ENCODE measurements at places on chromosomes 1 and 21.
A peak's percentile ranks its signal among the peaks of the same experiment; 100 is the strongest.

GRCh38 chr1:118247593-118247992, 62.6 kb upstream of the SPAG17 start:
- no peak for DNase-seq

DNA sequence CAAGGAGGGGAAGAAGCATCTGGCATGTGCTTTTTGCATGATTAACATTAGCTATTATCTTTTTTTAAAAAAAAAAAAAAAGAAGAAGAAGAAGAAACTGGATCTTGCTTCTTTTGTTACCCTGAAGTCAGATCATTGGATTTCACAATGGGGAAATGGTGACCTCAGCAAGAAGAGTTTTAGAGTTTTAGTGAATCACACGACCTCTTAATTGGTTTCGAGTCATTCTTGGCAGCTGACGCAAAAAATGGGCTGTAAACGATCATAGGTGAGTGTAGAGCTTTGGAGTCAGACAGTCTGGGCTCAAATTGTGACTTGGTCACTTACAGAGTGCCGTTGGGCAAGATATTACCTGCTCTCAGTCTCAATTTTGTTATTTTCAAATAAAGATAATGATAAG, 33.3 kb upstream of the PGBD5 start:
- no peak for DNase-seq

DNA sequence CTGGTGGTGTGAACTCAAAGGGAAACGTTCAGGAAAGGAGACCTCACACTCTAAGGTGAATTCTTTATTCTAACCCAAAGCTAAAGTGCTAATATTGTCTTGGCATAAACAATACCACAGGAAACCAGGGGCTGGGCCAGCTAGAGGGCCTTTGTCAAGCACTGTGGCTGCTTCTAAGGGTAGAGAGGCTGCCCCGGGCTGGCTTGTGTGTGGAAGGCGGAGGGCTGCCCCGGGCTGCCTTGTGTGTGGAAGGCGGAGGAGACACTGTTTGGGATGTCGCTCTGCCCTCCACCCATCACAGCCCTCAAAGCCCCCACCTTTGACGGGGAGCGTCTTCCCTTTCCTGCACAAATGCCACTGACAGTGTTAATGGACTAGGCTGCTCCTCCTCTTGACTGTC, 216.8 kb downstream of the TOMM20 start:
- DNase-seq = peak; percentile 17

DNA sequence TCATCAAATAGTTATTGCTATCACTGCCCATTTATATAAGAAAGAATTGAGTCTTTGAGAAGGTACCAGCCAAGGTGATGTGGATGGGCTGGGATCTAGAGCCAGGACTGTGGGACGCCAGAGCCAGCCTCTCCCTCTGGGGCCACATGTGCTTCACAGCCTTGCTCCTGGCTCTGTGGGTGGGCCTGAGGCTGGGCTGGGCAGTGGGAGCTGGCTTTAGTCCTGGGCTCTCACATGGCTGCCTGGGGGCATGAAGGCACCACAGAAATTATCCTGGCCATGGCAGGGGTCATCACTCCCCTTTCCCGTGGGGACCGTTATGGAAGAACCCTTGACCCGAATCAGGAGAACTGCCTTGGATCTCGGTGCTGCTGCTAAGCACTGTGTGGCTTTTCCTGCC, 203.1 kb downstream of the TRABD2B start:
- DNase-seq = no peak

DNA sequence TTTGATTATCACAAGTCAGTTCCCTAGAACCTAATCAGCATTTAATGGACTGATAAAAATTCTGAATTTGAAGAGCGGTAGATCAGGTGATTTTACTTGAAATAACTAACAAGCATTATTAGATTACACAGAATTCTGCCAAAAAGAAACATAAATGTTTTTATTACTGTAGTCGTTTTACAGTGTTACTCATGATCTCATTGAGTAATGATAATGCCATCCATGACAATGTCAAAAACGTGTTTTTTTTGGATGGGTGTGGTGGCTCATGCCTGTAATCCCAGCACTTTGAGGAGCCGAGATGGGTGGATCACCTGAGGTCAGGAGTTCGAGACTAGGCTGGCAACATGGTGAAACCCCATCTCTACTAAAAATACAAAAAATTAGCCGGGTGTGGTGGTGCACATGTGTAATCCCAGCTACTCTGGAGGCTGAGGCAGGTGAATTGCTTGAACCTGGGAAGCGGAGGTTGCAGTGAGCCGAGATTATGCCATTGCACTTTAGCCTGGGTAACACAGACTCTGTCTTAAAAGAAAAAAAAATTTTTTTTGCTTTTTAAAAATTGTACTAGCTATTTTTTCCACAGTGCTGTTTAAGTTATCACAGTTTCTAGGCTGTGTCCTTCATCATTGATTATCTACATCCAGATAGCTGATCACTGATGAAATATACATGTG, 56.6 kb downstream of the LAMC1 start:
- DNase-seq = no peak

DNA sequence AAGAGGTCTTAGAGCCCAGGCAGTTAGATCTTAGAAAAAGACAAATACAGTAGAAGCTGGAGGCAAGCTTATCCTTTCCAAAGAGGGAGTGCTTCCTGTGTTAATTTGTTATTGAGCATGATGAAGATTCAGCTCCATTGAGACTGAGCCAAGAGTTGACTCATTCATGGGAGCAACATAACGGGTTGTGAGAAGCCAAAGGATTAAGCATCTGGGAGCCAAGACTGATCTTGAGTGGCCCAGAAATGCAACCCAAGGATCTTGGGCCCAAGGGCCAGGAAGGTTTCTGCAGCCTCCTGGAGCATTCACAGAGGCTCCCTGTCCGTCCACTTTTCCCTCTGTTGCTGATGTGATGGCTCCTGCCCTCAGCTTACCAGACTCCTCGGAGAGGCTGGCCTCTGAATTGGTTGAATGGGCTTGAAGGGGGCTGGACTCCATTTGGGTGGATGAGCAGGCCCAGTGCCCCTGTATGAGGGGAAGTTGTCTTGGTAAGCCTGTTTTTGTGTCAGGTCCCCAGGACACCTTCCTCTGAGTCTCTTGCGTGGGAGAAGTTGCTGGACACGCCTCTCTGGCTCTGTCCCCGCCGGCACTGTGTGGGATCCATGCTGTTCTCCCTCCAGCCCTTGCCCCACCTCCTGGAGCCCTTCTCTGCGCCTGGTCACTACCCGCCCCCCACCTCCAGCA, 42.4 kb downstream of the PDE9A start:
- no peak for DNase-seq

GRCh38 chr21:39197448-39198233, 14.4 kb upstream of the PSMG1 start:
- no peak for DNase-seq

DNA sequence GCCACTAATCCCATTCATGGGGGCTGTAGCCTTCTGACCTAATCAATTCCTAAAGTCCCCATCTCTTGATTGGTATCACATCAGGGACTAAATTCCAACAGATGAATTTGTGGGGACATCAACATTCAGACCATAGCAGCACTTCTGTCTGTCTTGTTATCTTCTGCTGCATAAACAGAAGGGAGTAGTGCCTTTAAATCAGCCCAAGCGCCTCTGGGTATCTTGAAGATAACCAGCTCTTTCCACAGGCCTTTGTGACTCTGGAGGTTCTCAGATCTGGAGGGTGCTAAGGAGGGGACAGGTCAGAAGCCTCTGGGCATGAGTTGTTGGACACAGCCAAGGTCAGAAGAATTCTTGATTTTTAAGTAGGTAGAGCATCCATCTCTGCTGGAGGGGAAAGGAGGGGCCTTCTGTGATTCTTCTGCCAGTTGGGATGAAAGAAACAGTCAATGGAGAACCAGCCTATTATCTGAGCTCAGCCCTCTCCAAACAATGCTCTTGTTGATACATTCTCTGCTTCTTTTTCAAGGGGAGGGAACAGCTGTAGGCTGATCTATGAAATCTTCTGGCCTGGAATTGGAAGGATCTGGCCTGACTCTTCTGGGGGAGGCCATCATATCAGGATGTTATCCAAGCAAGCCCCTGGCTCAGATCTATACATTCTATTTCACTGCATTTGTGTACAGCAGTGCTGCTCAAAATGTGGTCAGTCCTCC, 31.3 kb upstream of the LRIG2 start:
- DNase-seq = no peak

GRCh38 chr1:10693497-10694273, 102.8 kb downstream of the CASZ1 start:
- DNase-seq = peak; percentile 52

- peak; percentile 19 for DNase-seq
Observed at GRCh38 chr1:26307363-26307781, 936 bp upstream of the UBXN11 start.
